ENCODE measurements at places on chromosomes 16 and 17.

DNA sequence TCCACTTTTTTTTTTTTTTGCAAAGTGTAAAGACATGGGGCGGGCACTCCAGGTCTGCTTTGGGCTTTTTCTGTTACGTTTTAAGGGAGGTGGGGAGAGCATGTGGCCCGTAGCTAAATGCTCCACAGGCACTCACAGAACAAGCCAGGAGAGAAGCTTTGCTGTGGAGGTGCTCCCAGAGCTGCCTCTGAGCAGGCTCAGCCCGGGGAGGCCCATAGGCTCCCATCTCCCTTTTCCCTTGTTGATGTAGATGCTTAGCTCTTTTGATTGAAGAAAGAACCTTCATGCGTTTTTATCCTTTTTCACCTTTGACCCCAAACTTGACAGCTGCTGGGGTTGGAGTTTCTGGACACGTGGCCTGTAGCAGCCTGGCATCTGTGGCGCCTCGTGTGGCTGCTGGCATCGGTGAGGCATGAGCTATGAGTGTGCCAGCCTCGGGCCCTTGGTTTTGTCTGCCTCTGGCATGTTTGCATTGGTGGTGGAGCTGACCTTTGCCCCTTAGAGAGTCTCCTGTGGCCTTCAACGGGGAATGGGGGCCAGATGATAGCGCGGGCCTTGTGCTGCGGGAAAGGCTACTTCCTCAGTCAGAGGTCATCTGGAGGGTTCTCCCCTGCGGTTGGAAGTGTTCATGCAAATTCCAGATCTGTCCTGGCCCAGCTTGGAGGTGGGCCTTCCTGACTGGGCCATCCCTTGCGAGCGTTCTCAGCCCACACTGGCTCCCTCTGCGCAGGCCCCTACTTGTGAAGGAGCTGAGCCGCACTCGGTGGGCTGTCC lies 20.0 kb upstream of the IL17C start:
- DNase-seq: no peak

GRCh38 chr16:82192665-82193064 lies 22.6 kb upstream of the MPHOSPH6 start:
- DNase-seq: no peak

- no peak for DNase-seq
These were observed 6.8 kb downstream of the CRISPLD2 start for GRCh38 chr16:84826558-84826941.

- no peak for DNase-seq
These were observed 579 bp upstream of the KRTAP9-6 start for GRCh38 chr17:41264599-41264998.

DNA sequence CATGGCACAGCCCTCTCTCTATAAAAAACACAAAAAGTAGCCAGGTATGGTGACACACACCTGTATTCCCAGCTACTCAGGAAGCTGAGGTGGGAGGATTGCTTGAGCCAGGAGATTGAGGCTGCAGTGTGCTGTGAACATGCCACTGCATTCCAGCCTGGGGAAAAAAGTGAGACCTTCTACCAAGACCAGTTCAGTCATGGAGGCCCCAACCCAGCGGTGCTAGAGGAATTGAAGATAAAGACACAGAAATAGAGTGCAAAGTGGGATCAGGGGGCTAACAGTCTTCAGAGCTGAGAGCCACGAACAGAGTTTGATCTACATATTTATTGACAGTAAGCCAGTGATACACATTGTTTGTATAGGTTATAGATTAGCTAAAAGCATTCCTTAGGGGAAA lies 15.6 kb upstream of the CCL8 start:
- no peak for DNase-seq

DNA sequence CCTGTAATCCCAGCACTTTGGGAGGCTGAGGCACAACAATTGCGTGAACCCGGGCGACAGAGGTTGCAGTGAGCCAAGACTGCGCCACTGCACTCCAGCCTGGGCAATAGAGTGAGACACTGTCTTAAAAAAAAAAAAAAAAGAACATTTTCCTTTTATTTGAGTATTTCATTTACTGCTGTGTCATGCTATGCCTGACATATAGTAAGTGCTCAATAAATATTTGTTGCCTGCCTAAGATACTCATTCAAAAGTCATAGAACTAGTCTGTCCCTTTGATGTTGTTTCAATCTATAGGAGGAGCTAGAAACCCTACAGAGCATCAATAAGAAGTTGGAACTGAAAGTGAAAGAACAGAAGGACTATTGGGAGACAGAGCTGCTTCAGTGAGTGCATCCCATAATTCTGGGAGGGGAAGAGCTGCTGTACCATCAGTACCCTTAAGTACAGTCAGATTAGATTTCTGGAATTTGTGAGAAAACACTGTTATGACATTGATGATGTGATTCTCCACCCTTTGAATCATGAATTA lies 20.0 kb downstream of the CALCOCO2 start:
- no peak for DNase-seq

- no peak for DNase-seq
These were observed 118.9 kb downstream of the AATF start for GRCh38 chr17:37067555-37068111.

DNA sequence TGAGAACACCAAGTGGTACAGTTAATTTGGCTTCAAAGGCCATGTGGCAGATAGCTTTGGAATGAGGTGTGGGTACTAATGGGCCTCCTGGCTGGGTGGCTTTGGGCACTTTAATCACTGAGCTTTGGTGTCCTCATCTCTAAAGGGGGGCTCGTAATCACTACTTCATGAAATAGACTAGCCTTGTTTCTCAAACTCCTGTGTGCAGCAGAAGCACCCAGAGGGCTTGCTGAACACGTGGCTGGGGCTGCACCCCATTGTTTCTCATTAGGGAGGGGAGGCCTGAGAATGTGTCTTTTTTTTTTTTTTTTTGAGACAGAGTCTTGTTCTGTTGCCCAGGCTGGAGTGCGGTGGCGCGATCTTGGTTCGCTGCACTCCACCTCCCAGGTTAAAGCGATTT lies 5.8 kb downstream of the EPN2 start:
- no peak for DNase-seq

DNA sequence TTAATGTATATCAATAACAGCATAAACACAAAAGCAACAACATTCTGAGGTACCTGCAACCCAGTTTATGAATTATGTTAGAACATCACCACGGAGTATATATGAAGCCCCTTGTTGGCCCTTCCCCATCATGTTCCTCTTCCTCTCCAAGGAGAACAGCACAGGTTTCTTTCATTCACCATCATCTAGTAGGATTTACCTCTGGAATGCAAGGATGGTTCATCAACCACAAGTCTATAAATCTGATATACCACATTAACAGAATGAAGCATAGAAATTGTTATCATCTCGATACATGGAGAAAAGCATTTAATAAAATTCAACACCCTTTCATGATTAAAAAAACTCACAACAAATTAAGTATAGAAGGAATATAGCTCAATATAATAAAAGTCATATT lies 6.2 kb upstream of the PRSS54 start:
- DNase-seq: no peak

- no peak for DNase-seq
These were observed 157.8 kb downstream of the CDH13 start for GRCh38 chr16:82784573-82784968.

All from NCI-H1092 (cell line).